ENCODE measurements at places on chromosomes 13 and 19.
A peak's percentile ranks its signal among the peaks of the same experiment; 100 is the strongest.

DNA sequence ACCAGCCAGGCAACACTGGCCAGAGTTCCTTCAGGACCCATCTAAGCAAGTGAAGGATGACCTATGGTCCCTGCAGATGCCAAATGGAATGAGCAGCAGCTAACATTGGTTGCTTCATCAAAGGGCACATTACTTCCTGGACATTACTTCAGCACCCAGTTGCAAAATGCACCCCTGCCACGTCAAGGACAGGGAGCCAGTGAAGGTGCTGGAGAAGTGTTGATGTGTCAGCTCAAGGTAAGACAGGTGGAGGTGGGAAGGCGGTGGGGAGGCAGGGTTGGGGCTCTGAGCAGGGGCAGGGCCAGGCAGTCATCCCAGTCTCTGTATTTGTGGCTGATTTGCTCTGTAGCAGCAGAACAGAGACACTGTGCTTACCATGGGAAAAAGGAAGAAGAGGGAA is 14.6 kb downstream of the CSNK1A1L start:
- no peak for DNase-seq

DNA sequence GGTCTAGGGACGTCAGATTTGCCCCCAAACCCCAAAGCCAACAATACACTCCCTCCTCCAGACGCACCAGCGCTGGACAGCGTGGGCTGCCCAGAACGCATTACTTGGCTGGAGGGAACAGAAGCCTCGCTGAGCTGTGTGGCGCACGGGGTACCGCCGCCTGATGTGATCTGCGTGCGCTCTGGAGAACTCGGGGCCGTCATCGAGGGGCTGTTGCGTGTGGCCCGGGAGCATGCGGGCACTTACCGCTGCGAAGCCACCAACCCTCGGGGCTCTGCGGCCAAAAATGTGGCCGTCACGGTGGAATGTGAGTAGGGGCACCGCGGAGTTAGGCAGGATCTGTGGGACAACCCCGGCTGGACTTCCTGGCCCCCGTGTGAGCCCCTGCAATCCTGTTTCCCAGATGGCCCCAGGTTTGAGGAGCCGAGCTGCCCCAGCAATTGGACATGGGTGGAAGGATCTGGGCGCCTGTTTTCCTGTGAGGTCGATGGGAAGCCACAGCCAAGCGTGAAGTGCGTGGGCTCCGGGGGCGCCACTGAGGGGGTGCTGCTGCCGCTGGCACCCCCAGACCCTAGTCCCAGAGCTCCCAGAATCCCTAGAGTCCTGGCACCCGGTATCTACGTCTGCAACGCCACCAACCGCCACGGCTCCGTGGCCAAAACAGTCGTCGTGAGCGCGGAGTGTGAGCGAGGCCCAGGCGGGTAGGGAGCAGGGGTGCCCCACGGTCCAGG is 4.0 kb downstream of the ICAM5 start:
- no peak for DNase-seq

GRCh38 chr19:33448159-33448516 is 73.5 kb downstream of the PEPD start:
- no peak for DNase-seq

GRCh38 chr19:28468701-28469459 is 744.1 kb downstream of the UQCRFS1 start:
- DNase-seq: peak; percentile 80

DNA sequence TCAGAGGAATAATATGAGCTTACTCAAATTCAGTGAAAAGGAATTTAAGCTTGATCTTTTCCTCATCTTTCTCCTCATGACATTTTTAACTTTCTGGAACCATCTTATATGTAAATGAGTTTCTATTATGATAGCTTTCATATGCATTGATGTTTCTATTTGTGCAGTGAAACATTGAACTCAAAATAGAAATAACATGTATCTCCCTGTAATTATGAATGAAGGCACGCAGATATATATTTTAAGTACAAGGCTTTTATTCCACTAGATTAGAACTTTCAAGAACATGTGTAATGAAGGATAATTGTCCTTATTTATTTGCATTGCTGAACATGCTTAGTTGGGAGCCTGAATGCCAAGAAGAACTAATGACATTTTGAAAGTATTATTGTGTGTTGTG is 1391.7 kb upstream of the MIR17HG start:
- DNase-seq: no peak

- DNase-seq: peak; percentile 22
These were observed 49.2 kb downstream of the KLF5 start for GRCh38 chr13:73107970-73108369.

Data from renal cortical epithelial cell (primary cell).